ENCODE measurements at places on chromosomes 3 and 15.

DNA sequence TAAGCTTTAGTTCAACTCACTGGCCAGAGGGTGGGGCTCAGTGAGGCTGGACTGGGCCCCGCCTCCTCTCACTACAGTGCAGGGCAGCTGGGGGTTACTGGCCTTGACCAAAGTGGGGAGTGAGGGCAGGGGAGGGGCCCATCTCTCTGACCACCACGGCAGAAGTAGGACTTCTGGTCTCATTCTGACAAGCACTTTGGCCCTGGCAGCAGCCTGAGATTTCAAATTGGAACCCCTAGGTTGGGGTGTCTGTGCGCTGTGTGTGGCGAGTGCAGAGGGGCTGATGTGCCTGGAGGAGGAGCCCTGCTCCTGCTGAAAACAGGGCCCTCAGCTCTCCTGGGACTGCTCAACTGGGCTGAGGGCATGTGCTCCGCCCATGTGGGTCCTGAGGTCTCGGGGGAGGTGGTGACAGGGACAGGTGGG is 60.3 kb upstream of the RPL32 start:
- no peak overlapping the region for H3K4me3 ChIP-seq
- DNase-seq, result no peak
- peaks cover 13% of the 10 kb centered on the region for H3K4me1 ChIP-seq
- no peaks in the 10 kb centered on the region for H3K27me3 ChIP-seq

DNA sequence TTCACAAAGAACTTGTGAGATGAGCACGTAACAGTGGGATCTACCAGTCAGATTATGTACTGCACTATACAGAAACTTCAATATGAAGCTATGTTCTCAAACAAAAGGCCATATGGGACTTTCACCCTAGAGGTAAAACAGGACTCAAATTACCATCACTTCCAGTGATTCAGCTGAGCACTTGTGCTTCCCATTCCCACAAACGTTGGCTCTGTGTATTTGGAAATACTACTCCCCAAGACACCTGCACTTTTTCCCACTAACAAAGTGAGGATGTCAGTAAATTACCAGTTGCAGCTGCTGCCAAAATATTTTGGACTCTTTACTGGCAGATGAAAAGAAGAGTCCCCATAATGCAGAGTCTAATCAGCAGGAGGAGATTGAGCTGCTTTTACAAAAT is 1570.1 kb downstream of the SI start:
- no peaks in the 10 kb centered on the region for H3K4me1 ChIP-seq
- no peak for DNase-seq
- no peaks in the 10 kb centered on the region for H3K36me3 ChIP-seq
- no peak overlapping the region for H3K4me3 ChIP-seq

DNA sequence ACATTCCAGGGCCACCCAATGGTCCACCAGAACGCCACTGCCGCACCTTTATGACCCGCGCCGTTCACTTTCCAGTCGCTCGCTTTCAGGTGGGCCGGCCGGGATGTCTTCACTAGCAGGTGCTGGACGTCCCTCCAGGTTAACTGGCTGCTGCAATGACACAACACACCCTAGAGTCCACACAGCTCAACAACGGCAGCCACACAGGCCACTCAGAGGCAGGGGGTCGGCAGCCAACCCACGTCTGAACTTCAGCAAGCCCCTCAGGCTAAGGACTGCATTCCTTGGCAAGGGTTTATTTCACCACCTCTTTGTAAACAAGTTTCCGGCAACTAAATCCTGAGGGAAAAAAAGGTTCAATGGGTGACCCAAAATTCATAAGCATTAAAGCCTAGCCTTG is 89.2 kb upstream of the SNRPA1 start:
- no peaks in the 10 kb centered on the region for H3K4me1 ChIP-seq
- H3K27me3 ChIP-seq, result no peaks in the 10 kb centered on the region
- no peak overlapping the region for H3K4me3 ChIP-seq
- DNase-seq, result no peak
- no peaks in the 10 kb centered on the region for H3K36me3 ChIP-seq
- H3K27ac ChIP-seq, result no peak overlapping the region

DNA sequence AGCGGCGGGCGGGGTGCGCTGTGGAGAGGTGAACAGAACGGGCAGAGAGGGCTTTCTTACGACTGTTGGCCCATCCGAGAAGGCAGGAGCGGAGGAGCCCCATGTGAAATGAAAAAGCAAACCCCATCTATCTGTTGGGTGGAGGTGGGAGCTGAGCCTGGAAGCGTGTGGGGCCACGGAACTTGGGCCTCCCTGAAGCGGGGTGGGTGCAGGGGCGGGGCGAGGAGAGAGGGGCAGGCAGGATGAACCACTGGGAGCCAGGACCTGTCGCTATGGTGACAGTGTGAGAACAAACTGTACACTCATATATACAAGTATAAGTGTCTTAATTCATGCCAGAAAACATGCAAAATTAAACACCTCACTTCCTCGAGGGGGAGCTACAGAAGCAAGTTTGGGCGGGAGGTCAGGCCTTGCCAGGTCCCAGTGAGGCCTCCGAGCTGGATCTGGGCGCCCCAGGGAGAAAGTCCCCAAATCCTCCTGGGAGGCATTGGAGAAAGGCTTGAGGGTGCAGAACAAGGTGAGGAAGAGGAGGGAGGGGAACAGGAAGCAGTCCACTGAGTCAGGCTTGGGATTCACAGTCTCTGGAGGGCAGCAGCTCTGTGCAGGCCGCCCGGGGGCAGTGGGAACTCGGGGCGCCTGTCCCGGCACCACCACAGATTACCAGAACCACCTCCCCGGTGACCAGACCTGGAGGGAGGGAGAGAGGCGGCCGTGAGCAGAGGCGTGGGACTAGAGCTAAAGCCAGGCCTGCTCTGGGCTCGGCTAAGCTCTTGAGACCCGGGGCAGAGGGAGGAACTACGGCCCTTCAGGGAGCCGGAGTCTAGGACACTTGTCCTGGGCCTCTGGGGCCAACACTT is 34.8 kb downstream of the RBPMS2 start:
- no peaks in the 10 kb centered on the region for H3K4me1 ChIP-seq
- H3K27ac ChIP-seq, result no peak overlapping the region
- no peak overlapping the region for H3K4me3 ChIP-seq
- H3K36me3 ChIP-seq, result no peaks in the 10 kb centered on the region
- no peaks in the 10 kb centered on the region for H3K27me3 ChIP-seq

- no peaks in the 10 kb centered on the region for H3K36me3 ChIP-seq
- no peak overlapping the region for H3K27ac ChIP-seq
- H3K4me3 ChIP-seq, result no peak overlapping the region
- no peaks in the 10 kb centered on the region for H3K4me1 ChIP-seq
- no peak for DNase-seq
Observed at GRCh38 chr15:61112231-61112630, 116.9 kb downstream of the RORA start.

GRCh38 chr3:24828551-24828950 is 333.9 kb upstream of the THRB start:
- H3K36me3 ChIP-seq, result no peaks in the 10 kb centered on the region
- no peak overlapping the region for H3K4me3 ChIP-seq
- DNase-seq, result no peak
- H3K27ac ChIP-seq, result no peak overlapping the region

DNA sequence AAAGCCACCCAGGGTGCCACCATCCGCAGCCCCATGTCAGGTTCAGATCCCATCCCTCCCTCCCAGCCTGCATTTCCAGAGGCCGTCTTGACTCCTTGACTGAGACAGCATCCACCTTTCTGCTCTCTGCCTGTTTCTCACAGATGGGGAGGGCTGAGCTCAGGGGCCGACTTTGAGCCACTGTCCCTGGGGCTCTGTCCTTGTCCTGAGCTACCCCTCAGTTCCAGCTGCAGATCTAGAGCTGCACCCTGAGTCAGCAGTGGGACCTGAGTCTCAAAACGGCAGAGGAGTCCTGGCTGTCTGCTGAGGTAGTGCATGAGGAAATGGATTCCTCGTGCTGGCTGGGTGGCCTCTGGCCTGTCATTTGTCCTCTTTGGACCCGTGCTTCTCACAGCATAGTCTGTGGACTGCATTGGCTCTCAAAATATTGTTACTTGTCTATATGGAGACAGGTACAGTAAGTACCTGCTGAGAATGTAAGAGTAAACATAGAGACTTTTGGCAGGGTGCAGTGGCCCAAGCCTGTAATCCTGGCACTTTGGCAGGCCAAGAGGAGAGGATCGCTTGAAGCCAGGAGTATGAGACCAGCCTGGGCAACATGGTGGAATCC is 22.3 kb downstream of the RPLP1 start:
- no peak for DNase-seq
- peaks cover 56% of the 10 kb centered on the region for H3K27me3 ChIP-seq
- no peak overlapping the region for H3K4me3 ChIP-seq
- H3K36me3 ChIP-seq, result peaks cover 2% of the 10 kb centered on the region
- no peak overlapping the region for H3K27ac ChIP-seq

DNA sequence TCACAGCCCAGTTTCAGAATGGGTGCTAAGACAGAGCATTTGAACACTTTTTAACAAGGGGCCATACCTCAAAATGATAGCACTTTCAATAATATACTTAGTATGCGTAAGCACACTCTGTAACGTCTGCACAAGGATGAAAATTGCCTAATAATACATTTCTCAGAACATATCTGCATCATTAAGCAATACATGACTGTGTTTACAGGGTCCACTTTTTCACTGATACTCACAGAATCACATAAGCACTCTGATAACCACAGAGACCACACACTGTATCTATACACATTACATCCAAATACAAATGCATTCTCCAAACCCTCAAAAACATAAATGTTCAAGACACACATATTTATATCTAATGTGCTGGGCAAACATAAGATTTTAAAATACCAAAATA is 79.8 kb downstream of the NR1I2 start:
- no peaks in the 10 kb centered on the region for H3K27me3 ChIP-seq
- H3K27ac ChIP-seq, result no peak overlapping the region
- peaks cover 6% of the 10 kb centered on the region for H3K4me1 ChIP-seq

- DNase-seq, result no peak
- peaks cover 37% of the 10 kb centered on the region for H3K27me3 ChIP-seq
- H3K27ac ChIP-seq, result no peak overlapping the region
- no peaks in the 10 kb centered on the region for H3K4me1 ChIP-seq
Observed at GRCh38 chr15:76084256-76084655, 24.5 kb downstream of the TMEM266 start.

- H3K27ac ChIP-seq, result no peak overlapping the region
- no peak overlapping the region for H3K4me3 ChIP-seq
- DNase-seq, result no peak
- H3K4me1 ChIP-seq, result no peaks in the 10 kb centered on the region
- no peaks in the 10 kb centered on the region for H3K36me3 ChIP-seq
- peaks cover 33% of the 10 kb centered on the region for H3K27me3 ChIP-seq
Observed at GRCh38 chr15:79296583-79296982, 14.1 kb downstream of the ANKRD34C start.

DNA sequence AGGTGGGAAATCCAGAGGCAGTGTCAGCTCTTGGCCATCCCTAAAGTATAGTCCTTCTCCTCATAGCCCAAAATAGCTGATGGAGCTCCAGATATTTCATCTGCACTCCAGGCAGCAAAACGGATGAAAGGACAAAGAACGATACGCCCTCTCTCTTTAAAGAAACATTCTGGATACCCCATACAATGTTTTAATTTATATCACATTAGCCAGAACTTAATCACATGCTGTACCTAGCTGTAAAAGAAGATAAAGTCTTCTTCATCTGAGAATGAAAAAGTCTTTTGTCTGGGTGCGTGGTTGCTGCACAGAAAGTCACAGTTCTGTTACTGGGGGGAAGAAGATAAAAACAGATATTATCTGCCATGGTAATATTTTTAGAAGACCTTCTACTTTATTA is 4.3 kb upstream of the SHC4 start:
- DNase-seq, result no peak
- no peak overlapping the region for H3K27ac ChIP-seq
- H3K36me3 ChIP-seq, result peaks cover 12% of the 10 kb centered on the region
- H3K27me3 ChIP-seq, result peaks cover 8% of the 10 kb centered on the region
- no peak overlapping the region for H3K4me3 ChIP-seq

GRCh38 chr3:179113903-179114302 is 34.3 kb upstream of the PIK3CA start:
- no peak for DNase-seq
- H3K4me3 ChIP-seq, result no peak overlapping the region
- H3K36me3 ChIP-seq, result no peaks in the 10 kb centered on the region
- no peak overlapping the region for H3K27ac ChIP-seq

DNA sequence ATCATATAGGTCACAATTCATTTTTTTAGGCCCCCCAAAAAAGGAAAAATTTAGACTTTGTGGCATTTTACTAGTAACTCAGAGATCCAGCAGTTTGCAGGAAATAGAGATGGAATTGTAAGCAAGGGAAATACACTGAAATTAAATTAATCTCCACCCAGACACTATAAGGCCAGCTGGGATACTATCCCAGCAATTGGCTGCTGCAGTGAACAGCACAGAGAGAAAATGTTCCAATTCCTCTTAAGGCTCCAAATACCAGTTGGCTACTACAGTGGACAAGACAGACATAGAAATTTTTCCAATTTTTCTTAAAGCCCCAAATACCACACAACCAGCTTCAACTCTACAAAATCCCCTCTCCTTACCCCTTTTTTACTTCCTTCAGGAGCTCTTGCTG is 78.9 kb downstream of the ULK4 start:
- H3K36me3 ChIP-seq, result no peaks in the 10 kb centered on the region
- no peaks in the 10 kb centered on the region for H3K4me1 ChIP-seq
- no peak overlapping the region for H3K27ac ChIP-seq
- no peaks in the 10 kb centered on the region for H3K27me3 ChIP-seq
- no peak for DNase-seq

DNA sequence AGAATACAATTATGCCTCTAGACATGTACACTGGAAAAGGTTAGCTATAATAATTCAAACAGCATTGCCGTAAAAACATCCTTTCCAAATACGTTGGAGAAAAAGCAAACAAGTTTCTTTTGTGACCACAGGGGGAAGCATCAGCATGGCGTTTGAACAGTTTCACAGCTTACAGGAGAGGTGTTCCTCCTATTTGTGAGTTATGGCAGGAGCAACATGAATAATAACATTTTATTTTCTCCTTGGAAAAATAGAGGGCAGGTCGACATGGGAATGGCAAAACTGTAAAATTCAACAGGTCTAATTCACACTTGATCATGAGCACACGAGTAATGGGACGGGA is 39.7 kb upstream of the GADL1 start:
- H3K4me1 ChIP-seq, result peaks cover 4% of the 10 kb centered on the region
- H3K4me3 ChIP-seq, result no peak overlapping the region
- no peaks in the 10 kb centered on the region for H3K27me3 ChIP-seq
- no peak overlapping the region for H3K27ac ChIP-seq
- no peak for DNase-seq
- H3K36me3 ChIP-seq, result no peaks in the 10 kb centered on the region

GRCh38 chr15:37370941-37371340 is 270.6 kb upstream of the MEIS2 start:
- no peaks in the 10 kb centered on the region for H3K27me3 ChIP-seq
- no peaks in the 10 kb centered on the region for H3K36me3 ChIP-seq
- H3K27ac ChIP-seq, result no peak overlapping the region
- DNase-seq, result no peak
- no peaks in the 10 kb centered on the region for H3K4me1 ChIP-seq
- H3K4me3 ChIP-seq, result no peak overlapping the region

GRCh38 chr3:106326941-106327695 is 458.3 kb upstream of the CBLB start:
- H3K4me3 ChIP-seq, result peak overlapping the region; percentile 63
- peaks cover 48% of the 10 kb centered on the region for H3K36me3 ChIP-seq
- peak overlapping the region; percentile 50 for H3K27ac ChIP-seq
- peaks cover 29% of the 10 kb centered on the region for H3K4me1 ChIP-seq

Data from activated CD8-positive, alpha-beta memory T cell treated with anti-CD3 and anti-CD28 coated beads, Interleukin-2, amount 10 ng/mL, durations not matched to agents 7 days and 5 days (primary cell).